ENCODE measurements at places on chromosomes 2 and 18.

- no peak for DNase-seq
These were observed 42.8 kb downstream of the ATOH8 start for GRCh38 chr2:85796341-85797262.

GRCh38 chr2:2664989-2665833 is 334.1 kb upstream of the MYT1L start:
- DNase-seq: no peak

- DNase-seq: no peak
These were observed 84.0 kb downstream of the USP40 start for GRCh38 chr2:233482616-233483015.

DNA sequence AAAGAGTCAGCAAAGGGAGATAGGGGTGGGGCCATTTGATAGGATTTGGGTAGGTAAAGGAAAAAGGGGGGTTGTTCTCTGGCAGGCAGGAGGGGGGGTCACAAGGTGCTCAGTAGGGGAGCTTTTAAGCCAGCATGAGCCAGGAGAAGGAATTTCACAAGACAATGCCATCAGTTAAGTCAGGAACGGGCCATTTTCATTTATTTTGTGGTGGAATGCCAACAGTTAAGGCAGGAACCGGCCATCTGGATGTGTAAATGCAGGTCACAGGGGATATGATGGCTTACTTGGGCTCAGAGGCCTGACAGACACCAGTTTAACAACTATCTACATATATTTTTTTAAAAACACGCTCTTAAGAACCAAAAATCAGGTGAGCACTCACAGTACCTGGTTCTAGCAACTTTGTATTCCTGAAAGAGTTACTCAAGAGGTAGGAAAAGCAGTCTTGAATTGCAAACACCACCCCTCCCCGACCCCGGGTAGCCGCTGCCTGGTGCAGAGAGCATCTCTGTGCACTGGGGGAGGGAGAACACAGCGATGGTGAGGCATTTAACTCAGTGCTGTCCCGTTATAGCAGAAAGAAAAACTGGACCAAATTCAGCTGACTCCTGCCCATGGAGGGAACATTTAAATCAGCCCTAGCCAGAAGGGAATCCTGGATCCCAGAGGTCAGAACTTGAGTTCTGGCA is 414.5 kb upstream of the KLHL29 start:
- DNase-seq: no peak

- no peak for DNase-seq
These were observed 87.3 kb downstream of the ACTR3 start for GRCh38 chr2:113977060-113977659.

DNA sequence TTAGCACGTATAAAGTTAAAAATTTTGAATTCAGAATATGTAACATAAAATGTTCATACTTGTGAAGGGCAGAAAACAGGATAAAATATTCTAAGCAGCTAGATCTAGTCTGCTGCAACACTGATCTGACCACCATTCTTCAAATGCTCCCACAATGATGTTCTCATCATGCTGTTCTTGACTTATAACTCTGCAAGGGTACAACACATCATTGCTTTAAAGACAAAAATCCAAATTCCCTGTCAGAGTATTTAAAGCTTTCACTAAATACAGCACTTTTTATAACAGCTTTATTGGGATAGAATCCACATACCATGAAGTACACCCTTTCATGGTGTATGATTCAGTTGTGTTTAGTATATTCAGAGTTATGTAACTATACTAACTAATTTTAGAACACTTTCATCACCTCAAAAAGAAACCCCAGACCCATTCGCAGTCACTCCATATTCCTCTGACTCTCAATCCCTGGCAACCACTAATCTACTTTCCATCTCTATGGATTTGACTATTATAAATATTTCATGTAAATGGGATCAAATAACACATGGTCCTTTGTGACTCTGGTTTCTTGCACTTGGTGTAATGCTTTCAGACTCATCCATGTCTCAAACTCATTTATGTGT is 56.4 kb downstream of the MAP4K3 start:
- DNase-seq: no peak

DNA sequence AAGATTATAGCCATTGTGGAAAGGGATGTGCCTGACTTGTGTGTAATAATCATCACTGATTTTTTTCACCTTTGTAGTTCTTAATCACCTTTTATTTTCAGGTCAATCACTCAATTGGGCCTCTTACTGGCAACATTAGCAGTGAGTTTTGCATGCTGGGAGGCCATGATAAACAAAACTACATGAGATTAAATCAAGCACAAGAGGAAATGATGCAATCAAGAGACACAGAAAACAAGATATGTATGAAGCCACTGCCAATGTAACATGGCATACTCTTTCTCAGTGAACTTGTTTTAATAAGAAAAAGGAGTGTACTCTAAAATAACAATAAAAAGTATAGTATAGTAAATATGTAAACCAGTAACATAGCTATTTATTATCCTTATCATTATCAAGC is 69.9 kb upstream of the FSIP2 start:
- DNase-seq: no peak

GRCh38 chr2:229714080-229714735 is at the start of gene DNER:
Gene DNER (minus strand): TSS chr2:229714555. CDS start chr2:229714423, 132 bp downstream.
- no peak for DNase-seq
